NCI-H1105 treated with DMSO at 0.1 percent for 48 hours (cell line): ENCODE measurements at places on chromosomes 4 and X.

- DNase-seq: no peak
Observed at GRCh38 chrX:3711331-3711917, 2.0 kb downstream of the PRKX start.

- no peak for DNase-seq
Observed at GRCh38 chr4:3703677-3704521, 62.3 kb upstream of the ADRA2C start.

GRCh38 chr4:39637221-39637585, 1.5 kb downstream of the SMIM14 start:
- DNase-seq: no peak

DNA sequence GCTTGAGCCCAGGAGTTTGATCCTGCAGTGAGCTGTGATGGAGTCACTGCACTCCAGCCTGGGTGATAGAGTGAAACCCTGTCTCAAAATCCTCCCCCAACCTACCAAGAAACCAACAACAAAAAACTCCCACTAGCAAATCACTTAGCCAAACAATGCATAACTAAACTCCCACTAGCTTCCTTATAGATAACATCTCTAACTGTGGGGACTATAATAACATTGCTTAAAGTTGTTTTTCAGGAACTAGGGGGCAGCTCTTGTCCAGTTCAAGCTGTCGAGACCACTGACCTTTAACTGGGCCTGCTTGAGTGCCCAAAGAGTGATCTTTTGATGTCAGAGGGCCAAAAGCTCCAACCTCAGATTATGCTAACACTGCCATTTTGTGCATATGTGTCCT, 81.7 kb downstream of the FREM3 start:
- no peak for DNase-seq

GRCh38 chr4:171266671-171267070, 546.5 kb upstream of the GALNTL6 start:
- no peak for DNase-seq

DNA sequence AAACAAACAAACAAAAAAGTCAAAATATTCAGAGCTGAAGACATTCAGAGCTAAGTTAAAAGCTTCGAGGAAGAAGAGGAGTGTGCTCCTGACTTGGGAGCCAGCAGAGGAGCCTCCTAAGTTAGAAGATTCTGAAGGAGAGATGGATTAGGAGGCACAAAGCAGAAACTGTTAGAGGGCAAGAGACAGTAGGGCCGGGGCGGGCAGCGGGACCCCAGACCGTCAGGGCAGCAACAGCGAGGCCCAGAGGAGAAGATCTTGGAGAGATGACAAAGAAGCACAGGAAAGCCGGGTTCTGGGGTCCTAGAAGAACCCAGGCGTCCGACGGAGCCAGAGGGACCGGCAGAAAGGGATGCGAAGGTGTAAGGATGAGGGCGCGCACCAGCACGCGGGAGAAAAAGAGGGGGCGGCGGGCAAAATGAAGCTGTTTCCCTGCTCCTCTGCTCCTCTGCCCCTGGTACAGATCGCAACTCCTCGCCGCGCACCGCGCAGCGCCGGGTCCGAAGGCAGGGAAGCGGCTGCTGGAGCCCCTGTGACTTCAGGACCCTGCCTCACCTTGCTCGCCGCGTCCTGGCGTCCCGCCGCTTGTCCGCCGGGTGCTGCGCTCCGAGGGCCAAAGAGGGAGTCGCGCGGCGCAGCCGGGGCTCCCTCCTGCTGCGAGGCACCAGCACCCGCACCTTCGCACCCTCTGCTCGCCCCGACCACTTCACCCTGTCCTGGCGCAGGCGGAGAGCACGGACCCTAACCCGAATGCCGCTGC, 477 bp downstream of the KLHL13 start:
- DNase-seq: peak; percentile 34

- no peak for DNase-seq
Observed at GRCh38 chr4:30903502-30904214, 183.5 kb downstream of the PCDH7 start.

- peak; percentile 9 for DNase-seq
Observed at GRCh38 chr4:73308286-73308685, 49.7 kb upstream of the ANKRD17 start.

- DNase-seq: no peak
Observed at GRCh38 chr4:119032921-119033685, 102.5 kb upstream of the MYOZ2 start.

GRCh38 chr4:125689805-125690204, 375.1 kb downstream of the FAT4 start:
- peak; percentile 79 for DNase-seq

GRCh38 chr4:156749426-156750403, 221.9 kb downstream of the PDGFC start:
- no peak for DNase-seq

DNA sequence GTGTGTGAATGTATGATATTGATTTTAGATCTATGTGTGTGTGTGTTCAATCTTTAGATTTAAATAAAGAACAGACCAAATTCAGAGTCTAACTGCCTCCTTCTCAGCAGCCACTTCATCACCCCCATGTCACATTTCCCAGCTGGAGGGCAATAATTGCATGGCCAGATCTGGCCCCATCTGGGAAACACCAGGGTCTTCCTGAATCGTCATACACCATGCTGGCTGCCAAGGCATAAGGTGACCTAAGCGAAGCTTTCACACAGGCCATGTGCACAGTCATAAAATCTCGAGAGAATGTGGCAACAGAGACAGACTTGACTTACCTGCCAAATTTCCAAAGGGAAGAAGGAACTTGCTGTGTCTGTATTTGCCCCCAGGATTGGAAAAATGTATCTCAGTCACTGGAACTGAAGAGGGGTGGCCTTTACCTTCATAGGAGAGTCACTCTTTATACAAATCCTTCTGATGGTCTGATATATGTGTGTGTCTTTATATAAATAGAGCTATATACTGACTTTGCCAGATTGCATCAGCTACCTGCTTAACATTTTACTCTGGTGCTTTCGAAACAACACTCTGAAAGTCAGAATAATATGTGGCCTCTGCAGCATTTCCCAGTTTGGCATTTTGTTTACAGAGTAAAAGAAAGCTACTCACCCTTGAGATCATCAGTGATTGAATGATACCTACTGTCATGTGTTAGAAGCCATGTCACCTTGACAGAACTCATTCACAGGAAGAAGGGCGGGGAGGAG, at the start of gene PLAC1:
Gene PLAC1, minus strand, starts transcription at position 470 of the 758 bp plus-strand sequence. CDS start 91,789 bp downstream, outside the sequence.
- DNase-seq: no peak

DNA sequence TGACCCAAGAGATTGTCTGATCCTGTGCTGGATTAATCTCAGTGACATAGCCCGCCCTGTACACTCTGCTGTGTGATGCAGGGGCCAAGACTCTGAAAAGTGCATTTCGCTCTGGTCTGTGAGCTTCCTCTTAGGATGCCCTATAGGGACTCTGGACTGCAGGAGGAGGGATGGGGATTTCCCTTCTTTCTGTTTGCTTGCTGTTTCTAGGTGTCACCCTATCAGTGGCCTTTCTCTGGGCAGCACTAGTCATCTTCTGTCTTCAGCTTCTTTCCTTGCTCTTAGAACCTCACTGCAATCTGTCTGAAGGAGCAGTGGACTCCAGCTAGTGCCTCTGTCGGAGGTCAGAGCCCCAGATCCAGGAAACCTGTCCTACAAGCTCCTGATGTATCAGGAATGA, 34.5 kb upstream of the SCRG1 start:
- no peak for DNase-seq

DNA sequence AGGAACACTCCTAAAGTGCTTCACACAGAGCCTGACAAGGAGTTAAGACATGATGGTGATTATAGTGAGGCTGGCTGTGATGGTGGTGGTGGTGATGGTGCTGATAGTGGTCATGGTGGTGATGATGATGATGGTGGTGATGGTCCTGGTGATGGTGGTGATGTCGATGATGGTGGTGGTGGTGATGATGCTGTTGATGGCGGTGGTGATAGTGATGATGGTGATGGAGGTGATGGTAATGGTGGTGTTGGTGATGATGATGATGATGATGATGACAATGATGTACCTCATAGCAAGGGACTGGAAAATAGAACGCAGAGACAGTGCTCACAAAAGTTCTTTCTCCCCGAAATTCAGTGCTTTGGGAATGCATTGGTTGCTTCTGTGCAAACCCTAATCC, 34.3 kb upstream of the PSAPL1 start:
- DNase-seq: no peak

- DNase-seq: no peak
Observed at GRCh38 chr4:64613046-64613445, 203.8 kb upstream of the TECRL start.

GRCh38 chr4:31290836-31291235, 570.7 kb downstream of the PCDH7 start:
- DNase-seq: no peak

- DNase-seq: no peak
Observed at GRCh38 chr4:61886131-61886530, 686.0 kb downstream of the ADGRL3 start.

GRCh38 chrX:13721371-13721770, 13.0 kb downstream of the TRAPPC2 start:
- no peak for DNase-seq
